ENCODE measurements at places on chromosomes 5 and 9. TPM values are rescaled to one million over a fixed set of nuclear protein-coding genes. Genes with fewer than 3 reads are reported as not detected.

The PHYHD1 gene
- 24.8 TPM for total RNA-seq

The PDZD2 gene
- 4.9 TPM for total RNA-seq

GRCh38 chr9:122204055-122204454, 24.7 kb downstream of the LHX6 start:
- DNase-seq = no peak

- no peak for DNase-seq
These were observed 40.1 kb downstream of the PHAX start for GRCh38 chr5:126640866-126641265.

The F2RL2 gene
- total RNA-seq = 0.10 TPM

The PCDH12 gene
- 8.7 TPM for total RNA-seq

- DNase-seq = no peak
These were observed 24.3 kb downstream of the THBS4 start for GRCh38 chr5:80059354-80059980.

GRCh38 chr9:111529787-111530186, 4.8 kb downstream of the ZNF483 start:
- DNase-seq = no peak

- no peak for DNase-seq
These were observed 141.5 kb downstream of the RMI1 start for GRCh38 chr9:84121991-84122523.

DNA sequence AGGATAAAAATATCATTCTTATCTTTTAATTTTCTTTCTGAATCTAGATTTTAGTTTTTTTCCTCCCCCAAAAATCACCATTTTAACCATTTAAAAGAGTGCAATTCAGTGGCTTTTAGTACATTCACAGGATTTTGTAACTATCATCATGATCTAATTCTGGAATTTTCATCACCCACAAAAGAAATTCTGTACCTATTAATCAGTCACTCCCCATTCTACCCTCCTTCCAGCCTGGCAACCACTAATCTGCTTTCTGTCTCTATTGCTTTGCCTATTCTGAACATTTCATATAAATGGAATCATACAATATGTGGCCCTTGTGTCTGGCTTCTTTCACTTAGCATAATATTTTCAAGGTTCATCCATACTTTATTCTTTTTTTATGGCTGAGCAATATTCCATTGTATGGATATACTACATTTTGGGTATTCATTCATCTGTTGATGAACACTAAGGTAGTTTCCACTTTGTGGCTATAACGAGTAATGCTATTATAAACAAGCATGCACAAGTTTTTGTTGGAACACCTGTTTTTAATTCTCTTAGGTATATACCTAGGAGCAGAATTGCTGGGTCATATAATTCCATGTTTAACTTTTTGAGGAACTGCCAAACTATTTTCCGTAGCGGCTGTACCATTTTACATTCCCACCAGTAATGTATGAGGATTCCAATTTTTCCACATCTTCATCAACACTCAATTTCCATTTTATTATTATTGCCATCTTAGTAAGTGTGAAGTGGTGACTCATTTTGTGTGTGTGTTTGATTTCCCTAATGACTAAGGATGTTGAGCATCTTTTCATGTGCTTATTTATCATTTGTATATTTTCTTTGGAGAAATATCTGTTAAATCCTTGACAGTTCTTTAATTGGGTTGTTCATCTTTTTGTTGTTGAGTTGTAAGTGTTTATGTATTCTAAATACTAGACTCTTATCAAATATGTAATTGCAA, 340.3 kb downstream of the CWC27 start:
- no peak for DNase-seq

The ZNF474 gene
- not detected for total RNA-seq

The PCDHAC1 gene
- total RNA-seq = 0.14 TPM

DNA sequence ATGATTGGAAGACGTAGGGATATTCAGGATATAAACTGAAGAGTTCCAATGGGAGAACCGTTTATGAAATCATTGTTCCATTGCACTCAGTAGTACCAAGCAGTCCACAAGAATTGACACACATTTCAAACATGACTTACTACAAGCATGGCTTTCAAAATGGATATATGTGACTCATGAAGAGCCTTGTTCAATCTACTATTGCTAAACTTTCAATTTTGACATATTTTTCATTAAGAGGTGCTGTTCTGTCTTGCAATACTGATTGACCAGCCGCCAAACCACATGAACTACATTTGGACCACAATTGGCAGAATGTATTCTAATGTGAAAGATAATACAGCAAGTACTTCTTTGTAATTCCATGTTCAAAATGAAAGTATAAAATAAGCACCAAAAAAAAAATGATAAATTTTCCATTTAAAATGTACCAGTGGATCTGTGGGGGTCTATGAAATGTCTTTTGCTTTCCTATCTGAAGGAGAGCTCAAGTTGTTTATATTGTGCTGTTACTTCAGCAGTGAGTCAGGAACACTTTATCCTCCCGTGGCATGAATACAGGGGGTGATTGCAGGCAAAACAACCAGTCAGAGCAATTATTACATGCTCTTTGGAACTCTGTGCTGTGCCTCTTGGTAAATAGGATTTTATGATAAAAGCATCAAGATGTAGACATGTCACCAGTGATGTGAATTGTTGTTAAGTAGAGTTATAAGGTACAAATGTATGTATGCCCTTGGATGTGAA, 366.0 kb downstream of the ARRDC3 start:
- DNase-seq = no peak

DNA sequence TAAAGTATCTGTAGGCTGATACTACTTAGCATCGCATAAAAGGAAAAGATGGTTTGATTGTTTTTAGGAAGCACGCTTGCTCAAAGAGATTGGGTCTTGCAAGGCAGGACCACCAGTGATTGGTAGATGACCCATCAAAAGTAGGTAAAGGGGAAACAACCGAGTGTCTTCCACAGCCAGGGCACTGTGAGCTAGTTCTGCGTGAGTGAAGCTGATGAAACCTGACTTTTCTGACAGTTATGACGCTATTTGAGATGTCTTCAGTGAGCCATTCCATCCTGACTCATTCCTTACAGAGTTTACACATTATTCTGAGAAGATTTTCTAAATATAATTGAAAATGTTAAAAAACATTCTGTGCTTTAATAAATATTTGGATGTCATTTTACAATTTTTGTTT, 49.7 kb downstream of the BASP1 start:
- DNase-seq = no peak

- no peak for DNase-seq
These were observed 47.4 kb upstream of the KIF2A start for GRCh38 chr5:62258654-62259053.

The IL5 gene
- total RNA-seq = not detected

The TCF7 gene
- 1.0 TPM for total RNA-seq

The SHOC1 gene
- total RNA-seq = not detected

- DNase-seq = no peak
These were observed 92.9 kb downstream of the TNC start for GRCh38 chr9:115024925-115025535.
